ENCODE measurements at places on chromosomes 5 and 9. TPM values are rescaled to one million over a fixed set of nuclear protein-coding genes. Genes with fewer than 3 reads are reported as not detected.

Gene C7
- not detected for total RNA-seq

Gene QSOX2
- total RNA-seq, result 16.0 TPM

Gene NKD2
- total RNA-seq, result 4.3 TPM

Gene GABRP
- total RNA-seq, result not detected

Gene NEUROG1
- total RNA-seq, result not detected

Gene SLC6A19
- total RNA-seq, result not detected

Gene INSL4
- total RNA-seq, result not detected

Gene CCDC183
- total RNA-seq, result 0.42 TPM

Gene SPATA31A3
- total RNA-seq, result not detected

Gene SELENOP
- not detected for total RNA-seq

Gene N4BP3
- 2.1 TPM for total RNA-seq

Gene ASPN
- not detected for total RNA-seq

Gene RPL35
- 1,214 TPM for total RNA-seq

Gene NFX1
- total RNA-seq, result 44.2 TPM

Measured in T-helper 1 cell treated with Interleukin-12 subunit alpha and Interleukin-12 subunit beta and Interleukin-4 antibody, amounts not matched to agents 30 ng/mL and 1 ng/mL, for 36 hours (primary cell).